ENCODE measurements at places on chromosomes 4 and X. TPM values are rescaled to one million over a fixed set of nuclear protein-coding genes. Genes with fewer than 3 reads are reported as not detected.

The OGT gene
- total RNA-seq: 284 TPM

The PWWP3B gene
- total RNA-seq: not detected

The PCDH11X gene
- not detected for total RNA-seq

The EDNRA gene
- total RNA-seq: not detected

The MED12 gene
- total RNA-seq: 65.9 TPM

The TMEM154 gene
- 9.0 TPM for total RNA-seq

The TMEM255A gene
- not detected for total RNA-seq

The CYSLTR1 gene
- 17.2 TPM for total RNA-seq

The FGFBP2 gene
- total RNA-seq: 2.0 TPM

The LRAT gene
- total RNA-seq: not detected

The TRIML2 gene
- not detected for total RNA-seq

The FUNDC2 gene
- 75.7 TPM for total RNA-seq

The NR3C2 gene
- total RNA-seq: 0.14 TPM

The RBMXL3 gene
- not detected for total RNA-seq

The TASL gene
- total RNA-seq: 5.1 TPM

The CLOCK gene
- 10.8 TPM for total RNA-seq

The OCIAD1 gene
- 130 TPM for total RNA-seq

The USP27X gene
- total RNA-seq: 1.6 TPM
